ENCODE measurements at places on chromosomes 11 and 22.
A peak's percentile ranks its signal among the peaks of the same experiment; 100 is the strongest.

DNA sequence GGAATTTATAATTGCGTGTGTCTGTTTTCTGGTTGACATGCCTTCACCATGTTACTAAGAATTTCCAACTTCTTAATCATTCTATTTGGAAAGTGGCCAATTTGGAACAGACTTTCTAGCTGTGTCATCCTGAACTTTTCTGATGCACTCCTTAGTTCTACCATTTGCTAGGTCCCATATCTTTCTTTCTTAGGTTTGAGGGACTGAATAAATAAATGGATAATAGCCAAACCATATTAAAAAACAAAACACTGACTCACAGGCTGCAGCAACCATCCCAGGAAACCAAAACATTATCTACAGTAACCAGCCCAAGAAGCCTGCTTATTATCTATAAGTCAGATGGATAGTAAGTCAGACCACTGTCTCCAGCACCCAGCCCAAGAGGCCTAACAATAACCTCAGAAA lies 57.5 kb upstream of the PLET1 start:
- DNase-seq, result no peak

DNA sequence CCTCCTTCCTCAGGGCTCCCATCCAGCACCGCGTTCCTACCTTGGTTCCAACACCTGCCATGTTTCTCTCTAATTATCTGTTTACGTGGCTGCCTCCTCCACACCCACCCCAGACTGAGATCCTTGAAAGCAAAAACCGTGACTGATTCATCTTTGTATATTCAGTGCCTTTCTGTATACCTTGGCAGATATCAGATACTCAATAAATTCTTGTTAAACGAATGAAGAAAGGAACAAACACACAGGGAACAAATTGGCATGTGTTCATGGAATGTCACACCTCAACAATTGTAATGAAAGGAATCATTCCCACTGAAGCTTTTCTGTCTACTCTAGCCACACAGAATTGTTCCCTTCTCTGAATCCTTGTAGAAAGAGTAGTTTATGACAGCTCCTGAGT lies 20.4 kb upstream of the LRRC55 start:
- DNase-seq, result no peak

- DNase-seq, result no peak
Observed at GRCh38 chr22:38479096-38479837, 11.4 kb downstream of the KDELR3 start.

DNA sequence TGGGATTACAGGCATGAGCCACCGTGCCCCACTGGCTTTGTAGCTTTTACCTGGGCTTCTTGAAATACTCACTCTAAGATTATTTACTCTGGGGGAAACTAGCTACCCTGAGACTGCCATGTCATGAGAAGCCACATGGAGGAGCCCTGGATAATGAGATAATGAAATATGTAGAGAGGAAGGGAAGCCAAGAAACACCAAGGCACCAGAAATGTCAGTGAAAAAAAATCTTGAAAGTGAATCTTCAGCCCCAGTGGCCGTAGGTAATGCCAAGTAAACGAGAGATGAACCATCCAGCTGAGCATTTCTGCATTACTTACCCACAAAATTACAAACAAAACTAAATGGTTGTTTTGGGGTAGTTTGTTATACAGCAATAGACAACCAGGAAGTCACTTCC lies 125.6 kb downstream of the APIP start:
- DNase-seq, result no peak

- DNase-seq, result no peak
Observed at GRCh38 chr22:49869086-49869830, 15.6 kb downstream of the ZBED4 start.

- DNase-seq, result no peak
Observed at GRCh38 chr11:126870021-126870420, 130.5 kb downstream of the KIRREL3 start.

DNA sequence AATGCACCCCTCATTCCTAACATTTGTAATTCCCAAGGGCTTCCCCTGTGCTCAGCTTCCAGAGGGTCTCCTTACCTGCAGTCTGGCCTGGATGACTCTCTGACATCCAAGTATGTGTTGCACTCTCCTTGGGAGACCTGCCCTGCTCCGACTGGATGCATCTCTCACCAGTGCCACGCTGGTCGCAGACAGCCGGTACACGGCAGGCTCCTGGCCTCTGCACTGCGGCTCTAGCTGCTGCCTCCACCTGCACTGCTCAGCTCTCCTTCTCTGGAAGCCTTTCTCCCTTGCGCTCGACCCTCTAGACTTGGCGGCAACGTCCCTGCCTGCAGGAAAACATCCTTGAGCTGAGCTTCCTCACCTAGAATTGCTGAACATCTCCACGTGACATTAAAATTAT lies 685.9 kb downstream of the BRD1 start:
- DNase-seq, result no peak

DNA sequence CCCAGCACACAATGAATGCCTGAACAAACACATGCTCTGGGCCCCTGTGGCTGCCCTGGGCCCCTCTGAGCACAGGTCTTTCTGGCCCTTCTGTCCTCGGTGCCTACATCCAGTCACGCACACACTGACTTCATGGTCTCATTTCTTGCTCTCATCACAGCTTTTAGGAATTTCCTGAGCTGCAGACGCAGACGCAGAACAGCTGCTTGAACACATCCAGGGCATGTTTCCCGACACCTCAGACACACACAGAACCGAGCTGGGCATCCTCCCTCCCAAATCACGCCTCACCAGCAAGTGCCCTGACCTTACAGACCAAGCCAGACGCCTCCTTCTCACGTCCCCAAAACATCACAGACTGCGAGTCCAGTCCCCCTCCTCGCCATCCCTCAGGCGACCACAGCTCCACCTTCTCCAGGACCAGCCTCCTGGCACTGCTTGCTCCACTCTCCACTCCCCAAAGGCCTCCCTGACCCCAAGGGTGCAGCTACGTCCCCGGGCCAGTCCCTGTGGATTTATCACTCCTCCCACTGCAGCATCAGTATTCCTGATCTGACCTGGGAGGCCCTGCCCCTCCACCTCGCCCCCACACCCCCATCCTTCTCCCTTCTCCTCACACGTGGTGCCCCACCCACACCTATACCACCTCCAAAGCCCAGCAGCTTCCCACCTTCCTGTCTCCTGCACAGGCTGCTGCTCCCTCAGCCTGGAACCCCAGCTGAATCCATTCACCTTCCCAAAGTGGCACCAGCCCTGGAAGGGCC lies 12.9 kb downstream of the SIRT3 start:
- DNase-seq, result no peak

GRCh38 chr22:43616645-43617044 lies 195.5 kb downstream of the EFCAB6 start:
- no peak for DNase-seq

DNA sequence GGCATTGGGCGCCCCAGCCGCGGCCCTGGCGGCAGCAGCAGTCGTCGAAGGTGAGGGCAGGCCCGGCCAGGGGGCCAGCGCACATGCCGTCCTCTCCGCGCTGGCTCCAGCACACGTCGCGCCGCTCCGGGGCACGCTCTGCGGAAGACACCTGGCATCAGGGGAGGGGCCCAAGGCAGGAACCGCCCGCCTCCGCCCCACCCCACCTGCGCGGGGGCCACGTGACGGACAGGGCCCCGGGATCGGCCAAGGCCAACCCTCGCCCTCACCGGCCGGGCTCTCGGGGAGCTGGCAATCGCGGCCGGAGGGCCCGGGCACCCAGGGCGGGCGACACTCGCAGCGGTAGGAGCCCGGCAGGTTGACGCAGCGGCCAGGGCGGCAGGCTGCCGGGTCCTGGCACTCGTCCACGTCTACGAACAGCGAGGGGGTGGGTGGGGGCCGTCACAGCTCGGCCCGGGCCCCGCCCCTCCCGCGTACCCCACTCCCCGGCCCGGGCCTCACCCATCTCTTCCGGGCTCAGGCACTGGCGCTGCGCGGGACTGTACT lies 14.9 kb downstream of the SCYL1 start:
- DNase-seq, result no peak

GRCh38 chr11:109864151-109864661 lies 229.0 kb upstream of the ZC3H12C start:
- DNase-seq, result peak; percentile 31

DNA sequence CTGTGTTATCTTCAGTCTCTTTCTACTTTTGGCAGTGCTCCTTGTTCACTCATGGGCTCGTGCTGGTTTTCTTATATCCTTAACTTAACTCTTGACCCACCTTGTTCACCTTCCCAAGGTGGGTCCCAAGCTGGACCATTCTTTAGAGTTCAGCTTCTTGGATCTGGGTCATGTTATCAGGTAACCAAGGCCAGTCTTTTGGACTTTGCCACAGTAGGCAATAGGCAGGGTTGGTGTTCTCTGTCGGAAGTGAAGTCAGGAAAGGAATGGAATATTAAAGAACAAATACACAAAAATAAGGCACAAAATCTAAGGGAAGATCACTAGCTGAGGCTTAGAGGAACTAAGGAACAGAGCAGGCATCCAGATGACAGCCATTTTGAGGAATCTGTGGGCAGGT lies 202.7 kb downstream of the ARHGAP42 start:
- no peak for DNase-seq

- DNase-seq, result no peak
Observed at GRCh38 chr11:64321533-64321932, 3.6 kb downstream of the PRDX5 start.

GRCh38 chr11:22558664-22559063 lies 67.0 kb downstream of the FANCF start:
- no peak for DNase-seq

DNA sequence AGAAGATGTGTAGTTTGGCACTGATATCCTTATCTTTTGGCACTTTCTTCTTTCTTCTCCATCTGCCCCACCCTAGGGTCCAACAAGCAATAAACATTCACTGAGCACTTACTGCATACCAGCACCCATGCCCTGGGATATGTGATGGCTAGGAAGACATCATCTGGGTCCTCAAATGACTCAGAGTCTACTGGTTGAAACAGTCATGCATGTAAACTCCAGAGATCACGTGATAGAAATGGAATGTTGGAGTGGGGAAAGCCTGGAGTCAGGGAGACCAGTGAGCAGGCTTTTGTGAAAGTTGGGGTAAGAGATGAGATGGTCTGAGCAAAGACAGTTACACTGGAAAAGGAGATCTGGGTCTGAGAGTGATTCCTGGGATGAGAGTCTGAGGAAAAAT lies 724.9 kb upstream of the TENM4 start:
- DNase-seq, result no peak

DNA sequence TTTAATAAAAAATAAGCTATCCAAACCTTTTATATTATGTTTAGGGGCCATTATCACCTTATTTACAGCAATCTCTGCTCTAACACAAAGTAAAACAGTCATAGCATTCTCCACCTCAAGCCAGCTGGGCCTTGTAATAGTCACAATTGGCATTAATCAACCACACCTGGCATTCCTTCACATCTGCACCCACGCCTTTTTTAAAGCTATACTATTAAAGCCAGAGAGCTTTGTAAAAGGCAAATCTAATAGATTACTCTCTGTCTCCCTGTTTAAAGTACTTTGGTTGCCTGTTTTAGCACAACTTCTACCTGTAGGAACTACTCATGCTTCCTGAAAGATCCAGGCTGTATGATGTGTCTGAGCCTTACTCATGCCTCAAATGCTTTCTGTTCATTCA lies 113.1 kb downstream of the CSNK2A3 start:
- DNase-seq, result no peak

DNA sequence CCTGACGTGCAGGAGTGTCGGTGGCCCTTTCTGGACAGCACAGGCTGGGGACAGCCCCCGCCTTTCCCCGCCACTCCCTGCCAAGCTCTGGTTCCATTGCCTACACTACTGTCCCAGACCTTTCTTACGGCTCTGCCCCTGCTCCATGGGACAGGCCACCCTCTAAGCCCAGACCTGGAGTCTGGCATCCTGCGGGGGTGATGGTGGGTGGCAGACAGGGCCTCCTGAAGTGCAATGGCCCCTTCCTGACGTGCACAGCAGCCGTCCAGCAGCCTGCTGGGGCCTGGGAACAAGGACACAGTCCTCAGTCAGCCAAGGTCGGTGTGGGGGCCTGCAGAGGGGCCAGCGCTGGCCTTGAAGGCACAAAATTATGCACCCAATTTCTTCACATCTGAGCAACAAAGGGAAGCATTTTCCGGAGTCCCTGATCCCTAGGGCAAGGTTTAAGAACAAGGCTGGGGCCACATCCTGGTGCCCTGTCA lies 79.7 kb upstream of the KCNQ1OT1 start:
- no peak for DNase-seq

- no peak for DNase-seq
Observed at GRCh38 chr11:13268791-13269190, 8.8 kb upstream of the BMAL1 start.

DNA sequence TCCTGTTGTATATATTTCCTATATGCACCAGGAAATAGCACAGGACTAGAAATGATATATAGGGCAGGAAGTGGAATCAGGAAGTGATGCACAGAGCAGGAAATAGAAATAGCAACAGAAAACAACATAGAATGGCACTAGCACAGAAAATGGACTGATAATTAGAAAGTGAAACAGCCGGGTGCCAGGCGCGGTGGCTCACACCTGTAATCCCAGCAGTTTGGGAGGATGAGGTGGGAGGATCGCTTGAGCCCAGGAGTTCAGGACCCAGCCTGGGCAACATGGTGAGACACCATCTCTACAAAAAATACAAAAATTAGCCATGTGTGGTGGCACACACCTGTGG lies 10.0 kb upstream of the RELT start:
- peak; percentile 21 for DNase-seq

DNA sequence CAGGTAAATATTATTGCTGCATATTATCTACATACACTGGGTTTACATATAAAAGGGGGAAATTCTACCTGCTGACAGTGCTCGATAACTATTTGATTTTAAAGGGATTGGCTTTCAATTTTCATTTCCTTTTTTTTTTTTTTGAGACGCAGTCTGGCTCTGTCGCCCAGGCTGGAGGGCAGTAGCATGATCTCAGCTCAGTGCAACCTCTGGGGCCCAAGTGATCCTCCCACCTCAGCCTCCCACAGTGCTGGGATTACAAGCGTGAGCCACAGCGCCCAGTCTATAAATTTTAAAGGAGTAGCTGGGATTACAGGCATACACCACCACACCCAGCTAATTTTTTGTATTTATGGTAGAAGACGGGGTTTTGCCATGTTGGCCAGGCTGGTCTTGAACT lies 3.2 kb upstream of the PCF11 start:
- DNase-seq, result peak; percentile 66

GRCh38 chr11:68460741-68461574 lies at the start of gene PPP6R3:
Gene PPP6R3, plus strand, starts transcription at chr11:68460752. Its CDS starts 76,913 bp downstream, at chr11:68537665.
- DNase-seq, result no peak

GRCh38 chr11:128845334-128845780 lies 21.7 kb downstream of the KCNJ1 start:
- no peak for DNase-seq

GRCh38 chr11:112797648-112798293 lies 163.4 kb upstream of the NCAM1 start:
- peak; percentile 30 for DNase-seq

GRCh38 chr22:44337678-44338004 lies 24.9 kb upstream of the SHISAL1 start:
- DNase-seq, result no peak

GRCh38 chr11:9783986-9784385 lies 120.1 kb downstream of the SWAP70 start:
- DNase-seq, result no peak

GRCh38 chr11:7414973-7415817 lies 70.1 kb upstream of the OLFML1 start:
- no peak for DNase-seq

GRCh38 chr11:111387363-111387762 lies 8.3 kb upstream of the POU2AF1 start:
- DNase-seq, result no peak

GRCh38 chr11:123247813-123248379 lies 52.8 kb upstream of the CLMP start:
- DNase-seq, result no peak

Data from inflammatory macrophage treated with lipopolysaccharide for 4 hours (primary cell).